ENCODE measurements at places on chromosomes 3 and 15. TPM values are rescaled to one million over a fixed set of nuclear protein-coding genes. Genes with fewer than 3 reads are reported as not detected.

UNC13C gene
- 0.28 TPM for total RNA-seq

CCNB2 gene
- 7.6 TPM for total RNA-seq

TFG gene
- total RNA-seq: 121 TPM

PLSCR2 gene
- 2.7 TPM for total RNA-seq

CPN2 gene
- not detected for total RNA-seq

CRABP1 gene
- 0.61 TPM for total RNA-seq

IL17RD gene
- total RNA-seq: 0.85 TPM

RAB6B gene
- total RNA-seq: 3.3 TPM

MST1R gene
- 124 TPM for total RNA-seq

All from left colon (tissue), 2 donors.